Dermis blood vessel endothelial cell (primary cell): ENCODE measurements at places on chromosomes 5 and 9. TPM values are rescaled to one million over a fixed set of nuclear protein-coding genes. Genes with fewer than 3 reads are reported as not detected.

FAM170A gene
- not detected in 2 replicates for total RNA-seq

KCNIP1 gene
- total RNA-seq = 20.8 and 24.1 TPM in 2 replicates

GRCh38 chr5:34914671-34915138 lies 599 bp downstream of the RAD1 start:
- DNase-seq = peak; percentile 34

GRCh38 chr9:124594673-124595072 lies 87.5 kb upstream of the NR5A1 start:
- no peak for DNase-seq

GRCh38 chr5:154701181-154701580 lies 54.0 kb upstream of the LARP1 start:
- DNase-seq = no peak

GRCh38 chr5:158320934-158321333 lies 462.0 kb upstream of the CLINT1 start:
- no peak for DNase-seq

PCDHA10 gene
- total RNA-seq = 0.09 and 0.17 TPM in 2 replicates

DNA sequence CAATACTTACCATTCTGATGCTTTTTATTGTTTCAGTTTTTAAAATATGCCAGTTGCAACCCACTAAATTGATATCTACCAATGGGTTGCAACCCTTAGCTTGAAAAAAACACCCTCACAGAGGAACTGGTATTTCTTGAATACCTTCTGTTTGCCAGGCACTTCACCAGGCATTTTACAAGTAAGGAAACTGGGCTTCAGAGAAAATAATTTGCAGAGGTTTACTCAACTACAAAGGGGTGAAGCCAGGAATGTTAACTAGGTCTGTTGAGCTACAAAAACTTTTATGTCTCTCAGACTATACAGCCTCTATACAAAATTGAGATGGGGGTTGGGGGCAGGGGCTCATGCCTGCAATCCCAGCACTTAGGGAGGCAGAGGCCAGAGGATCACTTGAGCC lies 65.0 kb downstream of the STX17 start:
- no peak for DNase-seq

TMEM38B gene
- 6.5 and 6.8 TPM in 2 replicates for total RNA-seq

MRNIP gene
- 8.2 and 11.9 TPM in 2 replicates for total RNA-seq

GRCh38 chr9:97398999-97399758 lies 12.7 kb upstream of the TDRD7 start:
- peak; percentile 89 for DNase-seq

DNA sequence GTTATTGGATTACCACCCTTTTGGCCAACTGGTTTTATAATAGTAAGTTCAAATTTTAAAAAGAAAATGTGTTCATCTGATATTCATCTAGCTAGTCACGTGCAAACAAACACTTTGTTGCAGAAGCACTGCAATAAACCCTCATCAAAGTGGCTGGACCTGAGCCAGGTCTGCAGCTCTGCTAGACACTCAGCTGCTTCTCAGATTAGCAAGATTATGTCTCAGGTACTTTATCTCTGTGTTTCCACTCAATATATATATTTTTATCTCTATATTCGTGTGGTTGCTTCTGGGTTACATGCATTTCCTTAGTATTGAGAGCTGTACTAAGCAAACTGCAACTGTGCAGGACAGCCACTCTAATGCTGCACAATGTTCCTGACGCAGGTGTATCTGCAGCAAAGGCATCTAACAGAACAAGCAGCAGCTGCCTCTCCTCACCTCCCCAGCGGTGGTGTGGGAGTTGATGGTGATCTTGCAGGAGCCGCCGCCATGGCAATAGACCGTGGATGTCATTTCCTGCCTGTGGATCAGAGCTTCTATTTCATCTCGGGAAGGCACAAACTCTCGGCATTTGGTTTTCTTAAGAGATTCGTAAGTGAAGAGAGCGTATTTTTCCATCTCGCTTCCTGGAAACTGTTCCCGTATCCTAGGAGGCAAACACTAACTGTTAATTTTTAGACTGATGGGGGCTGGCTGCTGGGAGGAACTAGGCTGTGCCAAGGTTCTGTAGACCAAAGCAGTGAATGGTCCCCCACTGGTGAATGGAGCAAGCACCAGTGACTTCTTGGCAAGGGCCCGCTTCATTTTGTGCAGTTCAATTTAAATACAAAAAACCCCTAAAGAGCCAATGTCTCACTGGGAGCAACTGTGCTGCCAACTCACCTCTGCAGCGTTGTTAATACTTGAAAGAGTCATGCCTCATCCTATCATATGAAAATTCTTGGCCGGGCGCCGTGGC lies 56.7 kb upstream of the RETREG1 start:
- no peak for DNase-seq

DNA sequence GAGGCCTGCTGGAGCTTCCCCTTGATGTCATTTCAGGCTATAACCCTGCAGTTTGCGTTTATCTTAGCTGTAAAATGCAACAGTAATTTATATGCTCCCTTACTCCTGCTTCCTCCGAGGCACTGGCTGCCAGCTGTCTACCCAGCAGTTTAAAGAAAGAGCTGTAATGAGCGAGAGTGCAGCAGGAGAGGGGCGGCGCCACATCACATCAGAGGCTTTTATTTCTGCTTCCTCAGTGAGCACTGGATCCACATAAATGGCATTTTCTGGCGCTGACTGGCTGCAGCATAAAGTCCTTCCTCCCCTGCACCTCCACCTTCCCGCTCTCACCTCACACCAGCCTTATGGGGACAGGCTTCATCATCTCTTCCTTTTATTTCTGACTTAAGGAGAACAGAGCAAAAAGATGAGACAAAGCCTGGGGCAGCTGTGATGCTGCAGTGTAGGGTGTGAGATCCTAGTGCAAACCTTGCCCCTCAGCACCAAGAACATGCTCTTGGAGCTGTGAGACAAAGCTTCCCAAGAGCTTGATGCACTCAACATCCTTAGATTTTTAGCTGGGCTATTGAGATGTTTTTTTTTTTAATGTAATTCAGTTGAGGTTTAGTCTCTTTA lies 829.6 kb upstream of the ZNF608 start:
- peak; percentile 6 for DNase-seq

DNA sequence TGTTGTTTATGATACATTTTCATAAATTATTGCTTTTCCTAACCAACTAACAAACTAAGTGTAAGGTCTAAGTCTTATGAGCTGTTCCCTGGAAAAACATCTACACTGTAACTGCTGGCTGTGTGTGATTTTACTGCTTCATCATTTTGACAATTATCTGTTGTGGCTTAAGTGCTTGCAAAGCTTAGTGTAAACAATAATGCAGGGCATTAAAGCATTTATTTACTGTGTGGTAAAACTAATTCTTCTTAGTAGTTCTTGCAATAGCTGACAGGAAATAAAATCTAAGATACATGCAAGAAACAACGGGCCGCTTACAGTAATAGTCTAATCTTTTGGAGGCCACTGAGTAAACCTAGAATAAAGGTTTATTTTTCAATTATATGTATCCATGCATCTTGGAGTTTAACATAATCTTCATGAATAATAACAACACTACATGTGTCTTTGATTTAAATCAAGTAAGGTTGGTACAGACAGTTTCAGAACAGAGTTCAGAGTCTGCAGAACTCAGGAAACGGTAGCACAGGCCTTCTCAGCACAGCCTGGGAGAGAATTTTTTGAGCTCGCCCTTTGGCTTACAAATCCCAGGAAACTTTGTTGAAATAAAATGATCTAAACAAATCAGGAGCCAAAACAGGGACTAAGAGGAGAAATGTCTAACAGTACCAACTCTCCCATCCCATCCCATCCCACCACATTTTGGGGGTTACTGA lies 473.1 kb downstream of the NR2F1-AS1 start:
- no peak for DNase-seq

DNA sequence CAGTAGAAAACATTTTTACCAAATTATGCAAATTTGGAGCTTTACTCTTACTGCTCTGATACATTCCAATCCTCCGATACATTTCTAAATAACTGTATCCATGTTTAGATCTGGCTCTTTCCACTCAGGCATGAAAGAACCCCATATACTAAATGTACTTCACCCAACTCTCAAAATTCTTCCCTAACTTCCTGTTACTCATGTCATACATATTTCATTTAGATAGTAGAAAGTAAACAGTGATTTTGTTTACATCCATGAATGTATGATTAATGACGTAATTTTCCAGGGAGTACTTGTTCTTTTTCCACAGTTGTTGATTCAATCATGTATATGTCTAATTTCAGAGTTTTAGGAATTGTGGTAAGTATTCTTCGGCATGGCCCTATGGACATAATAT lies 1426.5 kb upstream of the C9orf72 start:
- DNase-seq = no peak

- DNase-seq = no peak
These were observed 104.2 kb downstream of the RAB3C start for GRCh38 chr5:58687079-58687478.

- DNase-seq = no peak
These were observed 12.9 kb upstream of the PRDM9 start for GRCh38 chr5:23494558-23494957.

MFAP3 gene
- total RNA-seq = 119 and 145 TPM in 2 replicates

DNA sequence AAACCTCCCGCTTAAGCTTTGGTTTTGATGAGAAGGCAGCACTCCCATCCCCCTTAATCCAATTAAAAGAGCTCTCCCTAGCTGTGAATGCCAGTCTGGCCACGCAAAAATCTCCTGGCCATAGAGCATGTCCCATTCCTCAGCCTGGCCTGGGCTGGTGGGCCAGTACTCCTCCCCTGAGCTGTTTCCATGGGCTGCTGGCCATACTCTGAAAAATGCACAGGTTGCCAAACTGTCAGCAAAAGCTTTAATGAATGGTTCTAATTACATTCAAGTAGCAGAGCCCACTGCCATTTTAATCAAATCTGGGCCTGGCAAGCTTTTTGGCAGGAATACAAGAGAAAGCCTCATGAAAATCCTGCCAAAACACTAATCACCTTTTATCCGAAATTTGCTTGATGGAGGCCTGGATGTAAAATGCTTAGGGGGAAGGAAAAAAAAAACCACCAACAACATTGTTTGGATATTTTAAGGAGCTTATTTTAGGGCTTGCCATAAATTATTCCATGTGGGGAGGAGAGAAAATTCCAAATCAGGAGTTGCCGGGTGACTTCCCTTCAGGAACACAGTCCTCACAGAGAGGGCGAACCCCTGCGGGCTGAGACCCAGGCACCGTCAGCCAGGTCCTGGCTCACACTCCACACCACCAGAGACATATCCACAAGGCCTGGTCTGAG lies 243.3 kb downstream of the SEC61B start:
- DNase-seq = no peak

- no peak for DNase-seq
These were observed 1.7 kb upstream of the IRX1 start for GRCh38 chr5:3593771-3594509.

PDE6A gene
- 0.05 TPM in 1 of 2 replicates, not detected in the other for total RNA-seq

BAAT gene
- not detected in 2 replicates for total RNA-seq

GRCh38 chr9:131546336-131547084 lies 1.2 kb downstream of the PRRT1B start:
- peak; percentile 22 for DNase-seq

DNA sequence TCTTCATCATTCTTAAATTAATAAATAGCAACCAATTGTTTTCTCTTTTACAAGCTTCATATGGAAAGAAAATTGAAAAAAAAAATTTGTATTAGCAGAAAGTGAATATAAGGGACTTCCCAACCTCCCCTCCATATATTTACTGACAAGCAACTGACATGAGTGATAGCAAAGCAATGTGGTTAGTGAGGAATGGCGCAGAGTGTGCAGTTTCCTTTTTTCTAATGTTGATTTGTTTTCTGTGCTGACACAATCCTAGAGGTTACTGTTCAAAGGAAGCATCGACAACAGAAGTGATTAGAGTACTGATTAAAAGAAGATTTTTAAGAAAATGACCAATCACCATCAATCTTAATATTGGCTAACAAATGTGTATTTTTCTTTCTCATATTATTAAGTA lies 1.7 kb upstream of the PTGER4 start:
- DNase-seq = peak; percentile 51

DNA sequence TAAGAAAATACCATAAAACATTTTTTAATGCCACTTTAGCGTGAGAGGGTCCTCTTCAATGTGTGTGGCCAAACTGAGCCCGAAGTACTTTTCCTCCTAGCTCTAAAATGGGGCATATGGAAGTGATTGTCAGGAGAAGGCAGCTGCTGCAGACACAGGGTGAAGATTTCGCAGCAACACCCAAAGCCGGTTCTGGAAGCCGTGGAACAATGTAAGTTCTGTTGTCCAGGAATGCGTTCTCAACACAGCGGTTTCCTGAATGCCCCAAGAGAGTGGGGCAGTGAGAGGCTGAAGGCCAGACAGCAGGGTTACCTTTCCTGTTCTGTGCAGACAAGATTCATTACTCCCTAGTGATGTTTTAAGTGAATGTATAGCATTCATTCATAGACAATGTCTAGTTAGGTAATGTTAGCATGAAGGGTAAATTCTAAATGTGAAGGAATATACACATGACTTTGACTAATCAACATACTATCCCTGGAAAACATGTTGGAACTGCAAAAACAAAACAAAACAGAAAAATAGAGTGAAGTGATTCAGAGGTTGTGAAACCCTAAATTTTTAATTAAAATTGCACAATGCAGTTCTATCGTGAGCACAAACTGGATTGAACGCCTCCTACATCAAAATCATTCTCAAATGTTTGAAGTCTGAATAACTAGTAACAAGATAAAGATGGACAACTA lies 197.0 kb upstream of the SEMA6A start:
- DNase-seq = no peak

DNA sequence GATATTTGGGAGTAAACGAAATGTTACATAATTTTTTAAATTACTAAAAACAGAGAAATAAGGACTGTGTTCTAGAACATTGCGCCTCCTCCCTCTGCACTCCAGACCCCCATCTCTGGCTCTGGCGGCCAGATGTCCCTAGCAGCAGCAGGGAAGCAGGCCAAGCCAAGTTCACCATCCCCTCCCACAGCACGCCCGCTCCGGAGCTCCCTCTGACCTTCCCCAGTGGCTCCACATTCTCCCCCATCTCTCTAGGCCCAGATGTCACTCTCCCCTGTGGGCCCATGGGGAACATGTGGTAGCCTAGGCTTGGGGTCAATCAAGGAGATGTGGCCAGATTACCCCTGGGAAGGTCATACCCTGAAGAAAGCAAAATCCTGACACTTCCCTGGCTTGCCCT lies 6.3 kb upstream of the WNK2 start:
- DNase-seq = no peak

KIAA0825 gene
- 1.0 and 1.9 TPM in 2 replicates for total RNA-seq
